ENCODE measurements at places on chromosomes 13 and 19.

DNA sequence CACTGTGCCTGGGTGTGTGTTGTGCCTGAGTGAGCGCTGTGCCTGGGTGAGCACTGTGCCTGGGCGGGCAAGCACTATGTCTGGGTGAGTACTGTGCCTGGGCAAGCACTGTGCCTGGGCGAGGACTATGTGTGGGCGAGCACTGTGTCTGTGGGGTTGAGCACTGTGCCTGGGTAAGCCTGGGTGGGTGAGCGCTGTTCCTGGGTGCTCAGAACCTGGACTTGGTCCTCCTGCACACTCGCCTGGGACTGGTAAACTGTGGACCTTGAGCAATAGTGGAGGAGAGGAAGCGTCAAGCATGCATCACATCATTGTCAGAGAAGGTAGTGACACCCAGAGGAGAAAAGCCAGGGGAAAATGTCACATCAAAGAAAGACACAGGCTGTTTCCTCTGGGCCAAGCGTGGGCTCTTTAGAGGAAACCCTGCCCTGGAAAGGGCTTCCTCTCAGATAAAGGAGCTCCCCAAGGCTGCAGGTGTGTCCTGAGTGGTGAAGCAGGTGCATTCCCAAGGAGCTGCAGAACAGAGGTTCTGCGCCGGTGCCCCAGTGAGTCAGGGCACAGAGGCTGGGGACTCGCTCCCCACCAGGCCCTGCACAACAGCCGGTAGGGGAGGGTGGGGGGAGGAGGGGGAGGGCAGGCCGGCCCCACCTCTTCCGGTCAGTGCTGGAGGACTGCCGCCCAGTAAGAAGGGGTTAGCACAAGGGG is 141.2 kb downstream of the TEX29 start:
- no peak for DNase-seq

- no peak for DNase-seq
Observed at GRCh38 chr19:15986701-15987100, 37.9 kb downstream of the OR10H4 start.

DNA sequence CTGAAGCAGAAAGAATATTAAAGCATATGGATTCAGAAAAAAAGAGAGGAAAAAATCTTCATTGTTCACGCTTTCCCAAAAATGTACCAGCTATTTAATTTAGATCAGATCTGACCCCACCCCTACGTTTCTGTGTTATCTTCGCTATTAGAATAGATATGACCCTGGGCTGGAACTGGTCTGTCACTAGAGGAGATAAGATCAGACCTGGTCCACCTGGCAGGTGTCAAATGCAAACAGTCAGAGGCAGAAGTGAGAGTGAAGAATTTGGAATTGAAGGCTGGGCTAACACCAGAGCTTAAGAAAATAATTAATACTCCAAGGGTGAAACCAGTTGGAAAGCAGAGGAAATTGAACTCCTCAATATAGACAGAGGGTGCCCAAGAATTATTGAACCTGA is 30.0 kb upstream of the MBNL2 start:
- no peak for DNase-seq

DNA sequence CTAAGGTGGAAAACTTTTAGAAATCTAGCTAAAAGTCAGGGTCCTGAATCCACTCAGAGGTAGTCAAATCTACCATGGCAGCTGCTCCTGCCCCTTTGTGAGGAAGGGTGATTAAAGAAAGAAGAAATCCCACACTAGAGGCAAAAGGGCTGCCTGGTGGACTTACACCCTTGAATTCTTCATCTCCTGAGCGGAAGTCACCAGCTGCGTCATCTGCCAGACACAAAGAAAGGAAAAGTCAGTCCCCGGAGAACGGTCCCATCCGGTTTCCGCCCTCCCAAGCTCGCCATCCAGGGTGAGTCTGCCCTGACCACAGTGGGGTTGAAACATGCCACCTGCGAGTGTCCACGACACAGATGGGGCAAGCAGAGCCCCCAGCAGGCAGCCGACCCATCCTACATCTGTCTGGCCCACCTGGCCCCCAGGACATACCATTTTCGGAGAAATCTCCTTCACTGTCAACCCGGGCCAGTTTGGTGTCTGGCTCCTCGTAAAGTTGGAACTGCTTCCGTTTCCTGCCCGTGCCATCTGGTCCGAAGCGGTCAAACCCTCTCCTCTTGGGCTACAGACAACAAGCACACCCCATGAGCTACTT is 7.7 kb downstream of the AKAP8 start:
- no peak for DNase-seq

DNA sequence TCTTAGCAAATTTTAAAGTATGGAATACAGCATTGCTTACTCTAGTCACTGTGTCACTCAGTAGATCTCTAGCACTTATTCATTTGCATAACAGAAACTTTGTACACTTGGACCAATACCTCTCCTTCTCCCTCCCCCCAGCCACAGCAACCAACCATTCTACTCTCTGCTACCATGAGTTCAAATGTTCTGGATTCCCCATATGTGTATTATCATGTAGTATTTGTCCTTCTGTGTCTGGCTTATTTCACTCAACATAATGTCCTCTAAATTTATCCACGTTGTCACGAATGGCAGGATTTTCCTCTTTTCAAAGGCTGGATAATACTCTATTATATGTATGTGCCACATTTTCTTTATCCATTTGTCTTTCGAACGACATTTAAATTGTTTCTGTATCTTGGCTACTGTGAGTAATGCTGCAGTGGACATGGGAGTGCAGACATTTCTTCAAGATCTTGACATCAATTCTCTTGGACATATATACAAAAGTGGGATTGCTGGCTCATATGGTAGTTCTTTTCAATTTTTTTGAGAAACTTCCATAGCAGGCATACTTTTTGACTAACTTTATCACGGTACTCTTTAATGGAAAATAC is 184.5 kb upstream of the SOX21 start:
- no peak for DNase-seq

DNA sequence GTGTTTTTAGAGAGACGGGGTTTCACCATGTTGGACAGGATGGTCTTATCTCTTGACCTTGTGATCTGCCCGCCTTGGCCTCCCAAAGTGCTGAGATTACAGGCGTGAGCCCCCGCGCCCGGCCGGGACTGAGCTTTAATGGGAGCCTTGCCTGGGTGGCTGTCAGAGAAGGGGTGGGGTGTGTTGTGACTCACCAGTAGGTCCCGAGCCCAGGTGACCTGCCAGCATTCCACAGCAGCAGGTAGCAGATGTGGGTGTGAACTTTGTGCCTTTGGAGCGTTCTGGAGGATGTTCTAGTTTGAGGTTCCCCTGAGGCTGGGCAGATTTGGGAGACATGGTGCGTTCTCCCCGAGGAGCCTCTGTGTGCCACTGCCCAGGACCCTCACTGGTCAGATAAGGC is 7.1 kb upstream of the EPN1 start:
- no peak for DNase-seq

GRCh38 chr19:19405971-19406877 is 749 bp downstream of the GATAD2A start:
- peak; percentile 23 for DNase-seq

- DNase-seq, result peak; percentile 43
Observed at GRCh38 chr19:50537769-50538230, 24.1 kb upstream of the ASPDH start.

- no peak for DNase-seq
Observed at GRCh38 chr13:40438022-40438680, 228.3 kb downstream of the FOXO1 start.

GRCh38 chr19:2588081-2588777 is 112.3 kb downstream of the GADD45B start:
- DNase-seq, result no peak

- no peak for DNase-seq
Observed at GRCh38 chr13:46173656-46174055, 8.3 kb downstream of the LCP1 start.

DNA sequence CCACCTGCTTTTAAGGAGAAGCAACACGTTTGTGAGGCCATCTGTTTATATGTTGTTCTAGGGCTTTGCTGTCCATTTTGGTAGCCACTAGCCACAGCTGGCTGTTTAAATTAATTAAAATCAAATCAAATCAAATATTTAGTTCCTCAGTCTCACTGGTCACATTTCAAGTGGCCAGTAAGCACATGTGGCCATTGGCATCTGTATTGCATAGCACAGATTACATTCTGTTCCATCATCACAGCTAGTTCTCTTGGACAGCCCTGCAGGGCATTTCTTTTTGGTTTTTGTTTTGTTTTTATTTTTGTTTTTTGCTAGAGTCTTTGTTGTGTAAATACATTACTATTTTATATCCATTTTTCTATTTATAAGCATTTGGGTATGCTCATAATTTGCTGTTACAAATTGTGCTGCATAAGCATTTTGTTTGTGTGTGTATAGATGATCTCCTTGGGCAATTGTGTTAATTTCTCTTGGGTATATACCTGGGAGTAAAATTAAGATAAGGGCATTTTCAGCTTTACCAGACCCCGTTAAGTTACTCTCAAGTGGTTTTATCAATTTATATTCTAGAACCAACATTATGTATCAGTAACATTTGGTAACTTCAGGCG is 31.3 kb downstream of the SAE1 start:
- DNase-seq, result no peak

- DNase-seq, result no peak
Observed at GRCh38 chr13:106220211-106220610, 315.3 kb downstream of the EFNB2 start.

DNA sequence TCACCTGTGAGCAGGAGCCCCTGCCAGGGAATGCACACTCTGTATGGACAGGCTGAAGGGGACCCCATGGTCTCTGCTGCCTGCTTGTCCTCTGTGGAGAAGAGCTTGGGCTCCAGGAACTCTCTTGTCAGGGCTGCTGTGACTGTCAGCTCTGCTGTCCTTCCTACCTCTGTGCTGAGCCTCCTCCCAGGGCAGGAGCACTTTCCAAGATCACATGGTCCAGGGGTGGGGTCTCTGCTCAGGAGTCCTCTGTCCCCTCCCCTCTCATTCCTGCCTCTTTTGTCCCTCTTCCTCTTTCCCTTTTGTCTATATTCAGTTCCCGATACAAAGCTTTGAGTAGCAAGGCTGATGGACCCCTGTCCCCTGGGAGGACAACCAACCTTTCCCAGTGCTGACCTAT is at the start of gene CEACAM7:
CEACAM7 (minus strand) TSS at position 173 of the 400 bp plus-strand sequence; CDS start at position 68, 105 bp downstream.
- DNase-seq, result no peak

DNA sequence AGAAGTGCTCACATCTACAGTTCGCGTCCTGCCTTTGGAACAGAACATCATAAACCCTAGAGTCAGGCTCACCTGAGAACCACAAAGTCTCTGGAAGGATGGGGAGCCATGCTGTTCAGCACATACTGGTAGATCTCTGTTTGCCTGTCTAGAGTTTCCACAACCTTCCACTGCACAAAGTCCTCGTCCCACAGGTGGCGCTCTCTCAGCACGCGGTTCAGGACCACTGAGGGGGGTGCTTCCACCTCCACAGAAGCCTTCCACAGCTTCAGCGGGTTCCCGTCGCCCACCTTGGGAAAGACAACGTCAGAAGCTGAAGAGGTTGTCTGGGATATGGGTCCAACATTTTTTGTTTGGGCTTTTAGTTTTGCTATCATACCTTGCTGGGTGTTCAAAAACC is 93.6 kb downstream of the KL start:
- DNase-seq, result no peak

GRCh38 chr19:57002710-57003109 is 117.1 kb upstream of the USP29 start:
- DNase-seq, result no peak

- DNase-seq, result no peak
Observed at GRCh38 chr19:5035793-5036697, 67.1 kb downstream of the KDM4B start.

- DNase-seq, result no peak
Observed at GRCh38 chr19:10431943-10432735, 11.8 kb downstream of the PDE4A start.

- no peak for DNase-seq
Observed at GRCh38 chr19:33906578-33907335, 110.1 kb downstream of the KCTD15 start.

GRCh38 chr19:19202707-19203011 is 555 bp downstream of the NR2C2AP start:
- DNase-seq, result no peak

- DNase-seq, result peak; percentile 52
Observed at GRCh38 chr19:38514812-38515633, 81.5 kb downstream of the RYR1 start.

- no peak for DNase-seq
Observed at GRCh38 chr19:29311191-29311790, 98.3 kb upstream of the UQCRFS1 start.

GRCh38 chr19:10290876-10291553 is 1.3 kb downstream of the ICAM5 start:
- DNase-seq, result peak; percentile 40

DNA sequence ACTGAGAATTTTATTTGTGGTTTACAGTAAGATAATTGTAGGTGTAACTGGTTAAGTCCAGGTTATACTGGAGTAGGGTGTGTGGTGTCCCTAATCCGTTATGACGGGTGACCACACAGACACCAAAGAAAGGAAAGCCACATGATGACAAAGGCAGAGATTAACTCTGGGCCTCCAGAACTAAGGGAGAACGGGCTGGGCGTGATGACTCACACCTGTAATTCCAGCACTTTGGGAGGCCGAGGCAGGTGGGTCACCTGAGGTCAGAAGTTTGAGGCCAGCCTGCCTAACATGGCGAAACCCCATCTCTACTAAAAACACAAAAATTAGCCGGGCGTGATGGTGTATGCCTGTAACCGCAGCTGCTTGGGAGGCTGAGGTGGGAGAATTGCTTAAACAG is 10.2 kb upstream of the FUT2 start:
- DNase-seq, result no peak

DNA sequence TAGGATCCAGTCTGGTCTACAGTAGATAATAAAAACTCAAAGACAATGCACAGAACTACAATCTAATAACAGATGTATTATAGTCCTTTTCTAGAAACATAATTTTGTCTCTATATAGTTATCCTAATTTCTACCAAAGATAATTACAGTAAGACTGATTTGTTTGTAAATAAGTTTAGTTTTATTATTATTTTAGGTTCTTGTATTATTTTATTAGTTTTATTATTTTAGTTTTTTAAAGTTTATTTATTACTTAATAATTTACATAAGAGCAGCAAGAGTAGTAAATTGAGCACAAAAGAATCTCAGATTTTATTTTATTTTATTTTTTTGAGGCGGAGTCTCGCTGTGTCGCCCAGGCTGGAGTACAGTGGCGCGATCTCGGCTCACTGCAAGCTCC is 22.3 kb upstream of the ZNF227 start:
- no peak for DNase-seq

- DNase-seq, result no peak
Observed at GRCh38 chr13:40330950-40331349, 335.5 kb downstream of the FOXO1 start.

DNA sequence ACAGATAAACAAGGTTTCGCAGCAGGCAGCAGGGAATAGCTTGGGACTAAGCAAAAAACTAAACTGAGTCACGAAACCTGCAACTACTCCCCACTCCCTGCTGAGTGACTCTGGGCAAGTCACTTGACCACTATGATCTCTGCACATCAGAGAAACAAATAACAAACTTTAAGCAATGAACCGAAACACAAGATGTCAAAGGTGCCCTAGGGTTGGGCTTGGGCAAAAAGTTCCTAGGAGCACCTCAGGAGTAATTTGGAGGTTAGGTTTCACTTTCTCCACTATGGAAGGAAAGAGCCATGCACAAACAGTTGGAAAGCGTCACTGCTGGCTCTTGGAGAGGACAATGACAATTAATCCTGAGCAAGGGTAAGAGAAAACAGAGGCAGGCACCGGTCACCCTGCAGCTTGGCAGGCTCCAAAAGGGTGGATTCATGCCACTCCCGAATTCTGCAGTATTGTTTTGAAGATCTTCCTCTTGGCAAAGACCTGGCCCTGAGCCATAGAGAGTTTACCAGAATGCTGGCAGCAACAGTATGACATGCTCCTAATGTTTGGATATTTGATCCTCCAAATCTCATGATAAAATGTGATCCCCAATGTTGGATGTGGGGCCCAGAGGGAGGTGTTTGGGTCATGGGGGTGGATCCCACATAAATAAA is 60.3 kb downstream of the CRYL1 start:
- no peak for DNase-seq
